ENCODE measurements at places on chromosomes 12 and 14. TPM values are rescaled to one million over a fixed set of nuclear protein-coding genes. Genes with fewer than 3 reads are reported as not detected.
A peak's percentile ranks its signal among the peaks of the same experiment; 100 is the strongest.

RNASE1 gene
- 162 TPM for polyA plus RNA-seq

GLT1D1 gene
- 1.6 TPM for polyA plus RNA-seq

FAM181A gene
- polyA plus RNA-seq, result not detected

TMEM132D gene
- polyA plus RNA-seq, result 0.52 TPM

KIAA0586 gene
- polyA plus RNA-seq, result 15.3 TPM

SLC10A1 gene
- polyA plus RNA-seq, result not detected

OXA1L gene
- 250 TPM for polyA plus RNA-seq

DNA sequence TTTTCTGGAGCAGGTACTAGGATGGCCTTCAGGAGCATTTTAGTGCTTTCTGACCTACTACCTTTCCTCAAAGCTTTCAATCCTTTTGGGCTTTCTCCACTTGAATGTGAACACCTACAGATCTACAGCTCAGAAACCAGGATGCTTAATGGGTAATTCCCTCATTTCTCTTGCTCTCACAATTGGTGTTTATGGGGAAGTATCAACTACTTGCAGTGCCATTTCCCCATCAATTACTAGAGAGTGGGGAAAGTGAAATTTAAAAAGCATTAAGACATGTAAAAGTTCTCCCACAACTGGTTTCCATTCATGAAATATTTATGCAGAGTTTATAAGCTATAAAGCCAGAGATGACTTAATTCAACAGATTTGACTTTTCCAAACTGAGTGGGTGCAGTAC is 2.1 kb upstream of the YY1 start:
- no peak for DNase-seq

DNA sequence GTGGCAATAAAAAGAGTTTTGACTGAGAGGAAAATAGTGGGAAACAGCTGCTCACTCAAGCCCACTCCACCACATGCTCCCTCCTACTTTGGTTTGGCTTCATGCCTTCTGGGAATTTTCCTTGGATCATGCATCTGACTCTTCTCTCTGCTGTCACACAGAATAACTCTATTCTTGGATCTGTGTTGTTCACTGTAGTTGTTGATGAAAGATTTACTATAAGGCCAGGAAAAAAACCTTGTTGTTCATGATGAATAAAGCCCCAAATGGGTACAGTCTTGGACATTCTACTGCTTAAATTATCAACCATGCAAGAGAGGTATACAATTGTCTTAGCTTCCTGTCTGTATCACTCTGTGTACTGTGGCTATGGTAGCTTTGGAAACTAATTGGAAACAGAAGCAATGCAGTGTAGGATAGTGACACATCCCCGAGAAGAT is 70.5 kb downstream of the TMX1 start:
- DNase-seq, result peak; percentile 80

- no peak for DNase-seq
These were observed 186.2 kb downstream of the PELI2 start for GRCh38 chr14:56304456-56304855.

- DNase-seq, result no peak
These were observed 73.9 kb downstream of the BMP4 start for GRCh38 chr14:53882684-53883083.

DNA sequence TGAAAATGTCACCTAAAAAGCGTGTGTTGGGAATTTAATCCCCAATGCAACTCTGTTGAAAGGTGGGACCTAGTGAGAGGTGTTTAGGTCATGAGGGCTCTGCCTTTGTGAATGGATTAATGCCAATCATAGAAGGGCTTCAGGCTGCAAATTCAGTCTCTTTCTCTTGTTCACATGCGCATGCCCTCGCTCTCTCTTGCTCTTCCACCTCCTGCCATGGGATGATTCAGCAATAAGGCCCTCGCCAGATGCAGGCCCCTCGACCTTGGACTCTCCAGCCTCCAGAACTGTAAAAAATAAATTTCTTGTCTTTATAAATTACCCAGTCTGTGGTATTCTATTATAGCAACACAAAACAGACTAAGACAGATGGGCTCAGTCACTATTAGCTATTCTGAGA is 55.4 kb downstream of the PLXNC1 start:
- DNase-seq, result no peak

DNA sequence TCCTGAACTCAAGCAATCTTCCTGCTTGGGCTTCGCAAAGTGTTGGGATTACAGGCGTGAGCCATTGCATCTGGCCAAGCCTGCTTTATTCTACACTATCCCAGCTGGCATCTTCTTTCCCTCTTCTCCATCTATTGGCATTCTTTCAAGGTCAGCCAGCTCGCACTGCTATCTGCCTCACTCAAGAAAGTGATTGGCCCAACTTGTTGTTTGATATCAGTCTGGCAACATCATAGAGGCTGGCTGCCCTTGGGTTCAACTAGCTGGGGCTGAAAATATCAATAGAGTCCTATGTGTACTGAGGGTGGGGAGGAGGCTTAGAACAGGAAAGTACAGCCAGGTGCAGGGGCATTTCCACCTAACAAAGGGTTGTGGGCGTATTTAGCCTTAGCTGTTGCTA is 17.1 kb downstream of the GMFB start:
- no peak for DNase-seq

DNA sequence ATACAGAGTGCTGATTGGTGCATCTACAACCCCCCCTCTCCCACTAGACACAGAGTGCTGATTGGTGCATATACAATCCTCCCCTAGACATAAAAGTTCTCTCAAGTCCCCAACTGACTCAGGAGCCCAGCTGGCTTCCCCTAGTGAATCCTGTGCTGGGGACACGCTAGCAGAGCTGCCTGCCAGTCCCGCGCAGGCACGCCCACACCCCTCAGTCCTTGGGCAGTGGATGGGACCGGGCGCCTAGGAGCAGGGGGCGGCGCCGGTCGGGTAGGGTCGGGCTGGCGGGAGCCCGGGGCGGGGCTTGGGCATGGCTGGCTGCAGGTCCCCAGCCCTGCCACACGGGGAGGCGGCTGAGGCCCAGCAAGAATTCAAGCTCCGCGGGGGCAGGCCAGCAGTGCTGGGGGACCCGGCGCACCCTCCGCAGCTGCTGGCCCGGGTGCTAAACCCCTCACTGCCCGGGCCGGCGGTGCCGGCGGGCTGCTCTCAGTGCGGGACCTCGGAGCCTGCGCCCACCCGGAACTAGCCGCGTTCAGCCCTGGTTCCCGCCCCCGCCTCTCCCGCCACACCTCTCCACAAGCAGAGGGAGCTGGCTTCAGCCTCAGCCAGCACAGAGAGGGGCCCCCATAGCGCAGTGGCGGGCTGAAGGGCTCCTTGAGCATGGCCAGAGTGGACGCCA is 64.3 kb upstream of the DDHD1 start:
- no peak for DNase-seq

- no peak for DNase-seq
These were observed 250.2 kb upstream of the GRIP1 start for GRCh38 chr12:66929121-66929520.

- no peak for DNase-seq
These were observed 496 bp downstream of the PPP2R5C start for GRCh38 chr14:101761881-101762529.

DNA sequence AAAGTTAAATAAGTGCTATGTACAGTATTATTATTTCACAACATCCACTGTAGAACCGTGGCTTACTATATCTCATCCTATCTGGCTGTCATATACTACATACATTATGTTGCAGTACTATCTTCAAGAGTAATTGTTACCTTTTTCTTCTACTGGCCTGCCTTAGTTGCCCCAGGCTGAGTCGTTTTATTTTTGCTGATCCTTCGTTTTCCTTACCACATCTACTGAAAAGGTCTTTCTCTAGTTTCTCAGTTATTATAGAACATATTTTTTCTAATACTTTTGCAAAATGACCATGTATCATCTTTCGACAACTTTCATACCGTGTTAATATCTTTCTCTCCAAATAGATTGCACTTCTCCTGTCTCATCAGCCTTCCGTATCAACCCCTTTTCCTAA is 523.1 kb downstream of the SOX5 start:
- DNase-seq, result no peak

DNA sequence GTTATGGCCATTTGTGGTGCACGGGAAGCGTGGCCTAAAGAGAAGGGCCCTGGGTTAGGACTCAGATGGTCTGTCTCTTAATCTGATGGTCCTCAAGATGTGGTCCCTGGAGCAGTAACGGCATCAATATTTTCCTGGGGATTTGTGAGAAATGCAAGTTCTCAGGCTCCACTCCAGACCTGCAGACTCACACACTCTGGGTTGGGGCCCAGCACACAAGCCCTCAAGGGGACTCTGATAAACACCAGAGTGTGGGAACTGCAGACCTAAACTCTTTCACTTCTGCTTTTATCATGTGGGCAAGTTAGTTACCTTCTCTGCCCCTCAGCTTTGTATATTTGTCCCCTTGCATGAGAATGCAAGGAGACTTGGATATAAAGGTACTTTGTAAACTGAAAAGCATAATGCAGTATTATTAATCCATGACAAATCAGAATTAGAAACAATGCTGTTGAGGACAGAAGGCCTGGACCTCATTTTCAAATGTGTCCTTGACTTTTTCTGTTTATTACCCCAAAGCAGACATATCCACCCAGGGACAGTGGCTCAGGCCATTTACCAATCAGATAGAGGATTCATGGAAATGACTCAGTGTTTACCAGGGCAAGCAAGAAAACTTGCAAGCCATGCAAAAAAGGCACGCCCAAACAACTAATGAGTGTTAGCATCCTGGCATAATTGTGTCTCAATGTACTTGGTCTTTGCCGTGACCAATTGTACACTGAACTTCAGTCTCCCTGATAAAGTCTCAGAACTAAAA is 157.0 kb downstream of the ASCL1 start:
- no peak for DNase-seq

GRCh38 chr12:93990832-93991803 is 157.3 kb upstream of the PLXNC1 start:
- peak; percentile 40 for DNase-seq

DNA sequence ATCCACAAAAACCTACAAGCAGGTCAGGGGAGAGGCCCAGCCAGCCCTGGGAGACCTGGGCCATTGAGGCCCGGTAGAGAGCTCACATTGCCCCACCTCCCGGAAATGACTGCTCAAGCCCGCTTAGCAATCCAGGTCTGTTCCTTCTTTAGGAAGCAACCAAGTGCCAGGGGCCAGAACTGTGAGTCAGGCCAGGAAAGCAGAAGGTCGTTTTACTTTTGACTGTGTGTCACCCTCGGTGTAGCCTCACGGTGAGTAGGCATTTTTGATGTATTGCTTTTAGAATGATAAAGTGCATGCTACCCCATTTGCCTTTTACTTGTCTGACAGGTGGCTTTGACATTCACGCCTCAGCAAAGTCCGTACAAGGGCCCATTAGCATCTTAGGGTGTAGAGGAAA is 25.4 kb upstream of the PWP1 start:
- no peak for DNase-seq

GRCh38 chr14:22842211-22843122 is 6.1 kb downstream of the MMP14 start:
- DNase-seq, result no peak

DNA sequence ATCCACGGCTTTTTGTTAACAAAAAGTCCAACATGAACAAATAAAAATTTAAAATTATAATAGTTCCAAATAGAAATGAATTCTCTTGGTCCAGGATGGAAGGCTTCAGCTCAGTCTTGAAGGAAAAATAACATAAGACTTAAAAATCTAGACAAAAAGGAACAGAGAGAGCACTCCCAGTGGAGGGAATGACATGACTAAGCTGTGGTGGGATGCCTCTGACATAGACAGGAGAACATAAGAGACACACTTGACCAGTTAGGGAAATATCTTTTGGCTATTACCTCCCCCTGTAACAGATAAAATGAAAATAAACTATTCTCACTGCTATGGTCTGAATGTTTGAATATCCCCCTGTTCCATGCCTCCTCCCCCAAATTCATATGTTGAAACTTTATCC is 106.8 kb downstream of the BBS10 start:
- no peak for DNase-seq

GRCh38 chr12:16515666-16516065 is 90.3 kb downstream of the LMO3 start:
- DNase-seq, result no peak

- DNase-seq, result peak; percentile 81
These were observed 585 bp upstream of the DYRK2 start for GRCh38 chr12:67647799-67648520.

GRCh38 chr12:89161557-89161956 is 190.7 kb downstream of the DUSP6 start:
- no peak for DNase-seq

DNA sequence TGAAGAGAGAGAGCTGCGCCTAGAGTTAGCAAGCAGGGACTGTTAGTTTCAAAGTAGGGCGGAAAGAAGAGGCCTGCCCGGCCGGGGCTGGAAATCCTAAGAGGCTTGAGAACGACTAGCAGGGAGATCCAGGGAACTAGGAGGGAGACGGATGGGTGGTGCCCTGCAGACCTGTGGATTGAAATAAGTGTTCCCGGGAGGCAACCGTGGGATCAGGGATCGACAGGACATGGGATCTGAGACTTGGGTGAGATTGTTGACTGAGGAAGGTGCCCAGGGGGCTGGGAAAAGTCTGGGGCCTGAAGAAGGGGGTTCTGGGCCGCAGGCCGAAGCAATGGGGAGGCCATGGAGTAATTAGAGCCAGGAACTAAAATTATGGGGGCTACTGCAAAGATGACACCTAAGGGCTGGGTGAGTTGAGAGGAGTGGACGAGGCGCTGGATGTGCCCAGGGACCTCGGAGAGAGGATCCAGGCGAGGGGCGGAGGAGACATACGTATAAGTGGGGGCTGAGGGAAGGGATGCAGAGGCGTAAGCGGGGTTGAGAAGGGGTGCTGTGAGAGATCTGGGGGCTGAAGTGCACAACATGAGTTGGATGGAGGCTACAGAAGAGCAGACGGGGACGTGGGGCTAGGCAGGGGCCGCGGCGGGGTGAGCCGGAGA is 635 bp downstream of the LTA4H start:
- DNase-seq, result no peak

DNA sequence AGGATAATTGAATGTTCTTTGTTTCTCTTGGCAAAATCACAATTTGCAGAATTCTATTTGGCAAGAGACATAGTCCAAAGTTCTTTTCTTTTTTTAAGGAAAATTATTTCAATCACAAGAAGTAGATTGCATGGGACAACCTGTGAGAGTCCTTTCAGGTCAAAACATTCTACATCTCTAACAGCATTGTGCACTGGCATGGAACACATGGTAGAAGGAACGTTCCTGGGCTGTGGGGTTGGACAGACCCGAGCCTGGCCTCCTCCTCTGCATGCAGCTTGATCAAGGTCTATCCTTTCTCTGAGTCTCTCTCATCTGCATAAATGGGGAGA is 88.6 kb upstream of the CPSF6 start:
- DNase-seq, result no peak

DNA sequence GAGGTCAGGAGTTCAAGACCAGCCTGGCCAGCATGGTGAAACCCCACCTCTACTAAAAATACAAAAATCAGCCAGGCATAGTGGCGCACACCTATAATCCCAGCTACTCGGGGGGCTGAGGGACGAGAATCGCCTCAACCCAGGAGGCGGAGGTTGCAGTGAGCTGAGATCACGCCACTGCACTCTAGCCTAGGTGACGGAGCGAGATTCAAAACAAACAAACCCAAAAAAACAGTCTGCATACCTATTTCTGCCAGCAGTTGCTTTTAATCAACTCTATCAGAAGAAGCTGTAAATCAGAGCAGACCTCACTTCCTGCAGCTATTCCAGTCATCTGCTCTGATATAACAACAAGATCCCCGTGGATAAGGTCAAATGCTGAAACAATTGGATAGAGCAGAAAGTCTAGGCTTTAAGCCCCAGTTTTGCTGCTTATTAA is 50.5 kb downstream of the LIMA1 start:
- DNase-seq, result no peak

- DNase-seq, result no peak
These were observed 38.4 kb downstream of the ZFHX2 start for GRCh38 chr14:23513005-23513817.
